ENCODE measurements at places on chromosomes 13 and 19. TPM values are rescaled to one million over a fixed set of nuclear protein-coding genes. Genes with fewer than 3 reads are reported as not detected.

The PALM3 gene
- total RNA-seq, result under 0.01 TPM

The NLRP9 gene
- total RNA-seq, result not detected

The ZNF470 gene
- 7.7 TPM for total RNA-seq

The LGALS7B gene
- total RNA-seq, result not detected

The PEX11G gene
- 1.7 TPM for total RNA-seq

The SIGLEC8 gene
- total RNA-seq, result not detected

The TNFSF9 gene
- total RNA-seq, result 5.4 TPM

The IGSF23 gene
- 0.26 TPM for total RNA-seq

The TTC9B gene
- total RNA-seq, result not detected

The SLC25A41 gene
- total RNA-seq, result 0.11 TPM

The CPT1C gene
- 21.6 TPM for total RNA-seq

The VRK3 gene
- total RNA-seq, result 23.9 TPM

The LYL1 gene
- 1.3 TPM for total RNA-seq

The GRIN2D gene
- 0.26 TPM for total RNA-seq

The NALCN gene
- 1.3 TPM for total RNA-seq

The EHD2 gene
- 147 TPM for total RNA-seq

The TBXA2R gene
- total RNA-seq, result 4.7 TPM

The ZNF723 gene
- total RNA-seq, result not detected

The TRIP10 gene
- 52.0 TPM for total RNA-seq

The DENND1C gene
- not detected for total RNA-seq

The CLEC17A gene
- total RNA-seq, result not detected

The C19orf73 gene
- 0.65 TPM for total RNA-seq

The LIN7B gene
- 3.7 TPM for total RNA-seq

The C1QTNF9B gene
- not detected for total RNA-seq

The RNF17 gene
- total RNA-seq, result not detected

The ZNF649 gene
- total RNA-seq, result 5.5 TPM

The CGB3 gene
- not detected for total RNA-seq

The RETN gene
- total RNA-seq, result not detected

The ZNF230 gene
- total RNA-seq, result 5.2 TPM

The DIRAS1 gene
- total RNA-seq, result 13.6 TPM

The ALG5 gene
- total RNA-seq, result 51.5 TPM

The TMEM238 gene
- not detected for total RNA-seq

The FXYD7 gene
- not detected for total RNA-seq

The SGCG gene
- total RNA-seq, result 0.13 TPM

The ZNF726 gene
- 2.8 TPM for total RNA-seq

The C5AR1 gene
- under 0.01 TPM for total RNA-seq

The LAIR2 gene
- total RNA-seq, result not detected

The PLEKHG2 gene
- 11.6 TPM for total RNA-seq

The FPR1 gene
- not detected for total RNA-seq

The PEAK3 gene
- total RNA-seq, result not detected
